Vein endothelial cell (primary cell): ENCODE measurements at places on chromosomes 6 and 20. TPM values are rescaled to one million over a fixed set of nuclear protein-coding genes. Genes with fewer than 3 reads are reported as not detected.

HLA-G gene
- total RNA-seq, result not detected in 2 replicates

FOXA2 gene
- not detected in 2 replicates for total RNA-seq

SYNJ2 gene
- 57.5 and 86.6 TPM in 2 replicates for total RNA-seq

PRKN gene
- 0.76 and 1.6 TPM in 2 replicates for total RNA-seq

HEY2 gene
- total RNA-seq, result 0.33 and 0.67 TPM in 2 replicates

CHD6 gene
- total RNA-seq, result 31.0 and 33.3 TPM in 2 replicates
